ENCODE measurements at places on chromosomes 2 and 18.

GRCh38 chr18:11005528-11005927, 143.8 kb downstream of the PIEZO2 start:
- peak; percentile 72 for DNase-seq

GRCh38 chr2:241601841-241602240, 35.1 kb downstream of the THAP4 start:
- DNase-seq = no peak

- DNase-seq = no peak
These were observed 8.3 kb upstream of the GAL3ST2 start for GRCh38 chr2:241768251-241768711.

DNA sequence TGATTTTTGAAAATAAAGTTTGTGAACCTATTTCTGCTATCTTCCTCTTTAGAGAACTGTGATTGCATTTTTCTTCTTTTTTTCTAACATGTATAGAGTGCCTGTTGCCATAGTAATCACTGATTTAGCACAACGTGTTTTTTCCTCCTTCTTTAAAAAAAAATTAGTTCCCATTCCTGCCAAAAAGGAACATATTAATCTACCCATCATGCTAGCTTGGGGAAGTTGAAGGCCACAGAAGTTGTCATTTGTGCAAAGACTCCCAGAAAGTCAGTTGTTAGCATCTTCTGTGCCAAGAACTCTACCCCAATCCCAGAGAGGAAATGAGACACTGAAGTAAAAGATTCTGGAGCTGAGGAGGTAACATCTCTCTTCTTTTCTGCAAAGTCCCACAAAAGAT, 57.3 kb downstream of the SLC8A1 start:
- DNase-seq = no peak

GRCh38 chr2:238326801-238327365, 6.6 kb downstream of the TRAF3IP1 start:
- DNase-seq = no peak

DNA sequence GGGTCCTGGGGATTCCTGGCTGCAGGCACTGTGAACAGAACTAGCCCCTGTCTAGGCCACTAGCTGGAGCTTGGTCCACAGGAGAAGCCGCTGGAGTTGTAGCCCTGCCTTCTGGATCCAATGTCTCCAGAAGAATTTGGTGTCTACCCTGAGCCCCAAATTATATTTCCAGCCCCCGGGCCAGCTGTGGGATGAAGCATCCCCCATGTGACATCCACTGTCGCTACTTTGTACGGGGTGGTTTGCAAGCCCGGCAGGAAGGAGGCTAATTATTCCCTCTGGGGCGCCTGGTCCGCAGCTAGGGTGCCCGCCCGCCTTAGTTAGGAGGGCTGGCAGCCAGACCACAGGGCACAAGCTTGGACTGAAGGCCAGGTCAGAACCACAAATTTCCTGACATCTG, 106.5 kb downstream of the SMAD7 start:
- DNase-seq = no peak
